Esophagus squamous epithelium (tissue), 5 donors: ENCODE measurements at places on chromosomes 6 and 20.

GRCh38 chr6:108105571-108105970 lies 31.0 kb upstream of the OSTM1 start:
- DNase-seq: no peak

GRCh38 chr6:95805699-95806098 lies 210.1 kb upstream of the FUT9 start:
- DNase-seq: no peak

GRCh38 chr6:84892671-84893070 lies 128.3 kb upstream of the TBX18 start:
- no peak for DNase-seq

DNA sequence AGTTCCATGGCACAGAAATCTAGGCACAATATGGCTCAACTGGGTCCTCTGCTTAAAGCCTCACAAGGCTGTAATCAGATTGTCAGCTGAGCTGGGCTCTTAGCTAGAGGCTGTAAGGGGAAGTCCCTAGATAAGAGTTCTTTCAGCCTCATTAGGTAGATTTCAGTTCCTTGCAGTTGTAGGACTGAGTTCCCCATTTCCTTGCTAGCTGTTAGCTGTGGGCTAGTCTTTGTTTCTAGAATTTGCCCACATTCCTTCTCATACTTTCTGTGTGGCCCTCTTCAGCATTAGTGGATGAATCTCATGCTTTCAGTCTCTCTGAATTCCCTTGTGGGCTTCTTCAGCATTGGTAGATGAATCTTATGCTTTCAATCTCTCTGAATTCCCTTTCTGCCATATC lies 71.0 kb upstream of the MRAP2 start:
- no peak for DNase-seq

DNA sequence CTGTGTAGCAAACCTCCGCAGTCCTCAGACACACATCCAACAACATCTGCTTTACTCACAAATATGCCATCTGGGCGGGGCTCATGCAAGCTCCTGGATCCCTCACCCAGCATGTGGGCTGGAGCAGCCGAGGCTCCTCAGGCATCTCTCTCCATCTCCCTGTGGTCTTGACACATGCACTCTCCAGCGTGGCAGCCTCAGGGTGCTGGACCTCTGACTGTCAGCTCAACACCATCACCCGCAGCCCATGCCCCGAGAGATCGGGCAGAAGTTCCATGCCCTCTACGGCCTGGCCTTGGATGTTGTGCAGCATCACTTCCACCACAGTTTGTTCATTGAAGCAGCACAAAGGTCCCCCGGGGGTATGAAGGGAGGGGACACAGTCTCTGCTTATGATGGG lies 32.6 kb upstream of the CD93 start:
- DNase-seq: no peak
